GM20000 (cell line): ENCODE measurements at places on chromosomes 4 and X.

- DNase-seq, result no peak
Measured at GRCh38 chr4:7281691-7282665, 89.6 kb downstream of the SORCS2 start.

- DNase-seq, result no peak
Measured at GRCh38 chrX:105297041-105297440, 76.5 kb upstream of the TEX13A start.

DNA sequence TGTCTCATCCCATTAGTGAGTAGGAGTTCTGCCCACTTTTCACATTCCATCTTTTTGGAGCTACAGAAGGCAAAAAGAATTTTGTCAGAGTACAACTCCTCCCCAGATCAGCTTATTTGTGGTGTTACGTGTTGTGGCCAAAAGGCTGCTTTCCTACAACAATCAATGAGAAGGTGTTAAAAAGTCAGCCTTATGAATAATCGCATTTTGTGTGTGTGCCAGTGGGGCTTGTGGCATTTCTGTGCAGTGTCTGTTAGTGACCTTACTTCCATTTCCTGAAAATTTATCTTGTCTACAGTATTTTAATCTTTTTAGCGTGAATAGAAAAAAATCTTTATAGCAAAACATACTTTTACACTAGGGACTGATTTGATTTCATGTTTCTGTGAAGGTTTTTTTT is 458.3 kb upstream of the LCORL start:
- DNase-seq, result no peak

DNA sequence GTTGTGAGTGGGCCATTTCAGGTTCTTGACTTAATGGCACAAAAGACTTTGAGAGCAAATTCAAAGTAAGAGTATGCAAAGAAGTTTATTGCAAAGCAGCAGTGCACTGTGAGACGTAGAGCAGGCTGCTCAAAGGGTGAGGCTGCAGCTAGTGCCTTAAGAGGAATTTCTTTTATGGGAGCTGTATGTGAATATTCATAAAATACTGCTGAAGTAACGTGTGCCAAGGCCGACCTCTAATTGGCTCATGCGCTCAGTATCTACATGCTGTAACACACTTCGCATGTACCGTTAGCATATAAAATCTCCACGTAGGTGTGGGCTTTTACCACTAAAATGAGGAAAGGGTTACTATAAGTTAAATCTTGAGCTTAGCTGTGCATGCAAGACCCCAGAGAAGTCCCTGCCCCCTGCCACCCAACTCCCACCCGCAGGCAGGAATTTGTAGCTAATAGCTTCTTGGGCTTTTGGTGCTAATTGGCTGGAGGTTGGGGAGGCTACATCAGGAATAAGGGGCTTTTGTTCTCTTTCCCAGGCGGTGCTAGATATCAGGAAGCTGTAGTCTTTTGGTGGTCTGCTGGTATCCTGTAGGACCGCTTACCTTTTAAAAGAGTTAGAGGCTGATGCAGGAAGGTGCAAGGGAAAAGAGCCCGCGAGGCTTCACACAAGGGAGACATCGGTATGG is 47.6 kb downstream of the FSTL5 start:
- no peak for DNase-seq

GRCh38 chrX:153214934-153215333 is 35.9 kb downstream of the MAGEA1 start:
- no peak for DNase-seq

DNA sequence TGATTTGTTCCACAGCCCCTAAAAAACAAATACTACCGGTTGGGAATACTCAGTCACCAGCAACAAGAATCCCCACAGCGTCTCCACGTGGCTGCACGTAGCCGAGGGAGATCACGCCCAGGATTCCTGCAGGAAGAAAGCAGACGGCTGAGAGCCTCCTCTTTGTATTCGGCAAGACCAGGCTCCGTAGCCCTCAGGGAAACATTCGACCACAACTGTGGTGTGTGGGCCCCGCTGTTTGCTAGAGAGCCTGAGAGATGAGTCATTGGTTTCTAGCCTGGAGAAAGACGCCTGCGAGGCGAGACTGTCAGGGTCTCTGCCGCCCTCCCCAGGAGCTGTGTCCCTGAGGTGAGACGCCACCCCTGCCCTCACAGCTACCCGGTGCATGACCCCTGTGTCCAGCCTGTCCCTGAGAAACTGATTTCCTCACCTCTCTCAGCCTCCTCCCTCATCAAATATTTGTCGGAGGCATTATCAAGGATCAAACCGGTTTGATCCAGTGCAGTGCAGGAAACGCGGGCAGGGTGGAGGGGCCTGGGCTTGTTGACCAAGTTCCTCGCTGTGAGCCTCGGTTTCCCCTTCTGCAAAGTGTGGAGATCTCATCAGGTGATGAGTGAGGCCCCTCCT is 4.7 kb upstream of the S100P start:
- DNase-seq, result peak; percentile 83

DNA sequence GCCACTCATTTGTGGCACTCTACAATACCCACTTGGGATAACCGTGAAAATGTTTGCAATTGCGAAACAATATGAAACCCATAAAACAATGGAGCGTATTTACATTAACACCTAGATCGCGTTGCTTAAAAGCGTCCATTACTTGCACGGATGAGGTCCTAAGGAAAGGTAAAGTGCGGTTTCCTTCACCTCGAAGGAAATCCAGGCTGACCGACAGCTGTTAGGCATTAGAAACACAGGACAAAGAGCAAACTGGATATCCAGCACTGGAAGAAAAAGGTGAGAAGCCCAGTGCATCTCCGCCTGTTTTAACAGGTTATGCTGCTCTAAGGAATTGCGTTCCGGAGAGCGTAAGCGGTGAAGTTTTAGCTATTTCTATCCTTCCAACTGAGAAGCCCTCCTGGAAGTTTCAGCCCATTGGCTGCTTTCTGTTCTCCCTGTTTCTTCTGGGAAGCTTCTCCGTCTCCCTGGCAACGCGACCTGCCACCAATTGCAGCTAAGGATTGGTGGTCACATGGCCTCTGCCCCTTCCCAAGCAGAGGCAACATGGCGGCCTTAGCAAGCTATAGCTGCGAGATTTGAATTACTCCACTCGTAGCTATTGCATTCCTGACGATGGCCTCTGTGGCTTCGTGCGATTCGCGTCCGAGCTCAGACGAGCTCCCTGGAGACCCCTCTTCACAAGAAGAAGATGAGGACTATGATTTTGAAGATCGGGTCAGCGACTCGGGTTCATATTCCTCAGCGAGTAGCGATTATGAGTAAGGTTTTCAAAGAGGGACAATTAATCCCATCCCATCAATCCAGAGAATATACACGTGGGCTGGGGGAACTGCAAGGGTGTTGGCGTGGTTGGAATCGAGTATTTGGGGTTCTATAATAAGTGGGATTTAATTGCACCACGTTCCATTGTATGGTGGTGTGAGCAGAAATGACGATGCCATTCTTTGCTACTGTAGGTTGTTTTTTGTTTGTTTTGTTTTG is at the start of gene INTU:
INTU (plus strand) TSS at position 538 of the 984 bp plus-strand sequence; CDS start at position 616, 78 bp downstream.
- peak; percentile 52 for DNase-seq

- DNase-seq, result no peak
Measured at GRCh38 chrX:39928704-39929378, 168.9 kb downstream of the BCOR start.

DNA sequence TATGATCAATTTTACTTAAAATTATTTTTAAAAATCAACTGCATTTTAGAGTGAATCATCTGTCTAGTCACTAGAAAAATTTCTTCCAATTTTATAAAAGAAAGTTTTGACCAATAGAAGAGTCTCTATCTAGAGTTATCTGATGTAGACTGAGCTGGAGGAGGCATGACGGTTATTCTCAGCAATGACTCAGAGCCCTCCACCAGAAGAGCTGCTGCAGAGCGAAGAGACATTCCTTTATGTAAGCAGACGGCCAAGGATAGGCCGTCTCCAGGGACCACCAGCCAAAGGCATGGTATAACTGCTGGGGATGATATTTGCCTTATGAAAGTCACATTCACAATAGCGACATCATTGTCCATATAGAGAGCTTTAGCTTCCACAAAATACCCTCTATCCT is 23.0 kb downstream of the LDB2 start:
- DNase-seq, result no peak

DNA sequence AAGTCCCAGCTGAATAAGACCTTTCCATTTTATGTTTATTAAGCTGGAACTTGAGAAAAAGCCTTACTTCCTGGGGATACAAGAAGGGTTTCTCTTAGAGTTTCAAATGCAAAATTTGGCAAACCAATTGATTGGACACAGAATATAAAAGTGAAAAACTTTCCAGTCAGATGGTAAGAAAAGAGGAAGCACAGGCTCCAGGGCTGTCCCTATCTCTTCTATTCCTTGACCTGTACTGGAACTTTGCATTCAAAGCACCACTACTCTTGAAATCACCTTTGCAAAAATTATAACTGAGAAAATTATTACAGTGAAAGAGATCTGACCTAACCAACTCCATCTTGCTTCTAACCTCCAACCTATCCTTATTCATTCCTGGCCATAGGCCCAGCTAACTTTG is 11.7 kb downstream of the PROM1 start:
- no peak for DNase-seq

DNA sequence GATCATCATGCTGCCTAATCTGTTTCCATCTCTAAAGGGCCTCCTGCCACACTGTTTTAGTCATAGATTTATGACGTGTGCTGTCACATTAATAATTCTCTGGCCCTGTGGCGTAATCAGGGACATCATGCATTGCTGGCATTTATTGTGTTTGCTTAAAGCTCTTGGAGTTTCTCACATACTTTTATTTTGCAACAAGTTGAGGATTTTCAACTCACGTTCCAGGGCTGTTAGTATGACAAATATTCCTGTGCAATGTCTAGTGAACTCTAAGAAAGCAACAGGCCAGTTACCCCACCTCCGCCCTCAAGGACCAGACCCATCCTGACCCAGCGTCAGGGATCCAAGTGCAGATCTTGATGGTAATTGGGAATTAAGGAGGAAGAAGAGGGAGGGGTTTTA is 7.8 kb upstream of the PIGA start:
- DNase-seq, result no peak
